SHP77 treated with DMSO at 0.1 percent for 48 hours (cell line): ENCODE measurements at places on chromosomes 2 and 18.

DNA sequence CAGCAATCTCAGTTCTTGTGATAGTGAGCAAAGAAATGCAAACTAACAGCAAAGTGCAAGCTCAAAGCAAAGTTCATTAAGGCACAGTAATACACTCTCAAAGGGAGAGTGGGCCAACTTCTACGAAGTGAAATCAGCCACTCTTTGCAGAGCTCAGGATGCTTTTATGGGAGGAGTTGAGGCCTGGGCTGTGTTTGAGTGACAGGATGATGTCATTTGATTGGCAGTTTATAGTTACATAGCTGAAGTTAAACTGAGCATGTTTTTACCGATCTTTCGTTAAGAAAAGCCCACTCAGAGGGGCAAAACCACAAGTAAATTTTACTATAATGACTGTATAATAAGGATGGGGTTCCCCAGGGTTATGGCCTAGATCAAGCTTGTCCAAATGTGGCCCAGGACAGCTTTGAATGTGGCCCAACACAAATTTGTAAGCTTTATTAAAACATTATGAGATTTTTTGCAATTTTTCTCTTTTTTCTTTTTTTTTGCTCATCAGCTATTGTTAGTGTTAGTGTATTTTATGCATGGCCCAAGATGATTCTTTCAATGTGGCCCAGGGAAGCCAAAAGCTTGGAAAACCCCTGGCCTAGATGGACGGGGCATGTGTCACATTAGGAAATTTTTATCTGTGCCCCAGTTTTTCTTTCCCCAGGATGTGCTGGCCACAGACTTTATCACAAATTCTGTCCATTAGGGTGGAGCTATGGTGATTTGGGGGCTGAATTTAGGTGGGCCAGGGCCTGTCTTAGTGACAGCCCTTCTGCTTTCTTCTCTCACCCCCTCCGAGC lies 8.3 kb upstream of the DNAH7 start:
- no peak for DNase-seq

DNA sequence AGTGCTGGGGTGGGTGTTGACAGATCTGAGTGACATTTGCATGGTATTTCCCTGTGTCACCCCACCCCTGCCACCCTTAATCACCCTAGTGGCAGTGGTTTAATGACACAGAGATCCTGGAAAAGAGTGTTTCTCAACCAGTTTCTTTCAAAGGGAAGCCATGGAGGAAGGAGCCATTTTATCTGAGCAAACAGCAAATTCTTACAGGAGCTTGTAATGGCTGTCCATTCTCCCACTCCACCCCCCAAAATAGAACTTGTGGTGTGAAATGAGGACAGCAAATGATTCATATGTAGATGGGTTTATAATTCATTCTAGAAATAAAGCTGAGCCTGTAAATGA lies 51.5 kb downstream of the CDC42EP3 start:
- DNase-seq = no peak

DNA sequence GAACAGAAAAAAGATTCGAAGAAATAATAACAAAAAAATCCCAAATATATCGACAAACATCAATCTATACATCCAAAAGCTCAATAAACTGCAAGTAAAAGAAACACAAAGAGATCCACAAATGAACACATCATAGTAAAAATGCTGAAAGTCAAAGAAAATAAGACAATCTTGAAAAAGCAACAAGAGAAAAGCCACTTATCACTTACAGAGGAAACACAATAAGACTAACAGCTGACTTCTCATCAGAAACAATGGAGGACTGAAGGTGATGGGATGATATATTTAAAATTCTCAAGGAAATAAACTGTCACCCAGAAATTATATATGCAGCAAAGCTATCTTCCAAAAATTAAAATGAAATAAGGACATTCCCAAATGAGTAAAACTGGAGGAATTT lies 140.3 kb downstream of the NDUFA10 start:
- no peak for DNase-seq

GRCh38 chr2:128435576-128436478 lies 117.2 kb upstream of the HS6ST1 start:
- no peak for DNase-seq

GRCh38 chr18:62715436-62715758 lies at the start of gene PHLPP1:
Gene PHLPP1, plus strand, starts transcription at chr18:62715541. Its CDS starts 143 bp downstream, at chr18:62715684.
- DNase-seq = no peak

DNA sequence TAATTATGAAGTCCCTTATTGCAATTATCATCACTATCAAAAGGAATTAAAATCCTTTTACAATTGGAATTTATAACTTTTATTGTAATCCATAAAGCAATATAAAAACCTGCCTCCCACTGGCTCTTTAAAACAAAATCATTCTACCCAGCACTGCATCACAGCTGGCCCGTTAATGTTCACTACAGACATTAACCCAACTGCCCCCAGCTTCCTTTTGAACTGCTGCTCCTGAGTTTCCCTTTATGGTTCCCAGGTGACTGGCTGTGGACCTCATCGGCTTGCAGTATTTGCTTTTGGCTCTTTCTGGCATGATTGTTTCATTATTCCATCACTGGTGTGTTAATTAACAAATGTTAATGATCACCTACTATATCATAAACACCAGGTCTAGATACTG lies 535.6 kb downstream of the THSD7B start:
- DNase-seq = no peak

DNA sequence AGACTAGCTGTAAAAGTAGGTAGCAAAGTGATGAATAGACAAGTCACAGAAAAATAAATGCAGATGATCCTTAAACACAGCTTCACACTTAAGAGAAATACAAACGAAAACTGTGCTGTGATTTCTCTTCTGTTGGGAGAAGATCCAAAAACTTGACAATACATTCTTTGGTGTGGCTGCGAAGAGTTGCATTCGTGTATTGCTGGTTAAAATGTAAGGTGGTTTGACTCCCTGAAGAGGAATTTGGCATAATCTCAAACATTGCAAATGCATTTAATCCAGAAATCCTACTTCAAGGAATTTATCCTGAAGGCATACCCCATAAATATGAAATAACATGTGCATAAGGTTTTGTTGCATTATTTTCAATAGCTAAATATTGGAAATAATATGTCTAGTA lies 7.1 kb downstream of the CCNYL1 start:
- DNase-seq = no peak

GRCh38 chr2:236794176-236794957 lies 224.7 kb downstream of the ACKR3 start:
- no peak for DNase-seq

DNA sequence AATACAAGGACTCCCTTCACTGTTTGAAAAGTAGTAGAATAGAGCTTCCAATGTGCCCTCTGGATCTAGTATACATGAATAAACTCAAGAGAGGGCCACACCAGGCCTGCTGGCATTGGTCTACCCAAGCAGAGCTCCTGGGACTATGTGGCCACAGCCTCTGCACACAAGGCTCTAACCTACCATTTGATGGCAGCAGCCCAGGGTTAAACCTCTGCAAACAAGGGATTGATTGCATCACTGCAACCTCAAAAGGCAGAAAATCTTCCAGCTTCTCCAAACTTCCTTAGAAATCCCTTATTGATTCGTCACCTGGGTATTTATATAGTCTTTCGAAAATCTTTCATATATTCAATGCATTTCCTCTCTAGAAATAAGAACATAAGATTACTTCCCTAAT lies 147.6 kb upstream of the SETBP1 start:
- no peak for DNase-seq

- DNase-seq = no peak
Measured at GRCh38 chr18:48551100-48551499, 12.3 kb downstream of the CTIF start.

- no peak for DNase-seq
Measured at GRCh38 chr2:189613077-189613636, 32.6 kb upstream of the SLC40A1 start.

DNA sequence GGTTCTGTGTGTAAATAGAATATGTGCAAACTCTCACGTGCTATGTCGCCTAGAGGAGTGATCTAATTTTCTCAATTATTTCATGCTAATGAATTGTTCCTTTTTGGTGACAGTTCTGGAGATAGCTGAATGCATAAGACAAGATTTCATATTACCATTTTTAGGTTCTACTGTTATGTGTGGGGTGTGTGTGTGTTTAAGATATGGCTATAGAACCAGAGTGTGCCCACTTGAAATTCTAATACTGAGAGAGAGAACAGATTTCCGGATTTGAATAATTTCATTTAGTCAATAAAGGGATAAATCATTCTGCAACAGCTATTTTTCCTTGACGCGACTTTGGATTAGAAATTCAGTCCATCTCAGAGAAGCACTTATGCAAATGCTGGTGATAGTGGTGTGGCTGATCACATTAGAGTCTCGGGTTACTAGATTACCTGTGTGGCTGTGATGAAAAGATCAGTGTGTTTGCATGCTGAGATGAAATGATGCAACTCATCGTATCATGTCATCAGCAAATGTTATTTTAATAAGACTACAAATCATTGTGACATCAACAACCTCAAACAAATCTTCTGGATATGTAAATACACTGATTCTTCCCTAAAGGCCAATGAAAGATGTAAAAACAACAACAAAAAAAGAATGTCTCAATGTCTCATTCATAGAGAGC lies 415.9 kb downstream of the EPHA4 start:
- DNase-seq = no peak

DNA sequence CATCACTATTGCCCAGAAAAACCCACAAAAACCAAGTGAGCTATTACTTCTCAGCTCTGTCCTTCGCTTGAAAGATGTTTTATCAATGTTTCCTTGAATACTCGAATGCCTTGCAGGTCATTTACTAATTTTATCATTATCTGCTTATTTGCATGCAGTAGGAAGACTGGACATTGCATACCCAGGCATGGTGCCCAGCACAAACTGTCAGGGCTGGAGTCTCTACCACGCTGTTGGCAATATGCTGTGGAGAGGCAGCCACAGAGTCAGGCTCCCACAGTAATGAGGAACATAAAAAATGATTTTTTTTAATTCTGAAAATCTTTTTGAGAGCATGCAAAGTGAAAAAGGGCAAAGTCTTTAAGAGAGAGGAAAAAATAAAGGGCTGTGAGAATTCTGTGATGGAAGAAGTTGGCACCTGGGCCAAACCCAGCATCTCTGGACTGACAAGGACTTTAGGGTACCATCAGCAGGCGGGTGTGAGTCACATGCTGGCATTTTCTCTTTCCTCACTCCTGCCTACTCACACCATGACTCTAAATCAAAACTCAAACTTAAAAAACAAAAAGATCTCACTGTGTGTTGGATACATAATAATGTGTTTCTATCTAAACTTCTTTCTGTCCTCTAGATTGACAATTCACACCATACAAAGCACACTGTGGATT lies 709.8 kb upstream of the FANCL start:
- DNase-seq = no peak

DNA sequence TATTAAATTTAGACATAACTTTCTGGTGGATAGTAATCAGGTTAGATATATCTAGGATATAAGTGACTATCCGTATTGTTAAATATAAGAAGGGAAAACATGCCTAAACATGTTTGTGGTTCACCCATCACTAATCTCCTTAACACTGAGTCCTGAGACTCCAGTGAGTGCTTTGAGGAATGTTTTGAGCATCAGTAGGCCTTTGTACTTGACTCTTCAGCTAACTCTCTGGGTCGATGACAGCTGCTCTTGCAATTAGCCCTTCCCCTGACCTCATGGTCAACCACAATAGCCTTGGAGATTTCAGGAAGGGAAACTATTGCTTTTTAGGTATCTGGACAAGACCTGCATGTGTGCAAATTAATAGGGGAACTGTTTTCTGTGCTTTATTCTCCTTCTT lies 716.8 kb downstream of the EPHA4 start:
- DNase-seq = no peak
